ENCODE measurements at places on chromosomes 13 and 19.

DNA sequence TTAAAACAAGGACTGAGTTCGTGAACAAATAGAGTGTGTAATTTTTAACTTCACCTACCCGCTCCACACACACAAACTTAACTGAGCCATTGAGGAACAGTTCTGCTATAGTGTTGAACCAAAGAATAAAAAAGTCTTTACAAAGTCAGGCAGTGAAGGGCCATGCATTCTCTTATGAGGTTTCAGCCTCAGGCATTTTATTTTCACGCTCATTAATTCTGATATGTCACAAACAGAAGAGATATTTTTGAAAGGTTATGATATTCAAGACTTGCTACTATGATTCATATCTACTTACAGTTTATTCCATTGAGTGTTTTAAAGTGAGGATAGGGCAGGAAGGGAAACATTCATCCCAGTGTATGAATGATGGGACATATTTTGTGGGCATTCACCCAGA, 282.2 kb downstream of the SLITRK5 start:
- DNase-seq: no peak

DNA sequence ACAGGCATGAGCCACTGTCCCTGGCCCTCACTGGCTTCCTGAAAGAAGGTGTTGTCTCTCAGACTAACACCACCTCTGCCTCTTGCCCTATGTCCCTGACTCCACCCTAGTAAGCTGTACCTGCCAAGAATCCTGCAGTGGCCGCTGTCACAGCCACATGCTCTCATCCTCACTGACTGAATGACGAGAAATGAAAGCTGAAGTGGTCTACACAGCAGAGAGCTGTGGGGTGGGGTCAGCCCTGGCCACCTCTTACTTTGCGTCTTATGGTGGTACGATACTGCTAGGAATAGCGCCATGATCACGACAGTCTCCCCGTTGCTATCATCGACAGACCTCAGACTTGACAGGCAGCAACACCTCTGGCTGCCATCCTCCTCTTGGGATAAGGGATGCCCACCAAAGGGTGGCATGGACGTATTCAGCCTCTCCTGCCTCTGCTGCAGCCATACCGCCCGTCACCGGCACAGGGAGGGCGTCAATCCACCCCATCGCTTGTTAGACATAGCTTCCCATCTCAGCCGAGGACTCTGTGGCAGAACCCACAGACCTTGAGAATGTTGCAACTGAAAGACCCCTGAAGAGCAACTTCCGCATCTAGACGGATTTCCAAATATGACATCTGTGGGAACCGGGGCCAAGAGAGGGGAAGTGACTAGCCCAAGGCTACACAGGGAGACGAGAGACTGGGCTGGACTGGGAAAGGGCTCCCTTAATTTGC, 809 bp downstream of the MYO1F start:
- DNase-seq: no peak

GRCh38 chr19:485583-486236, 10.6 kb upstream of the MADCAM1 start:
- DNase-seq: no peak

DNA sequence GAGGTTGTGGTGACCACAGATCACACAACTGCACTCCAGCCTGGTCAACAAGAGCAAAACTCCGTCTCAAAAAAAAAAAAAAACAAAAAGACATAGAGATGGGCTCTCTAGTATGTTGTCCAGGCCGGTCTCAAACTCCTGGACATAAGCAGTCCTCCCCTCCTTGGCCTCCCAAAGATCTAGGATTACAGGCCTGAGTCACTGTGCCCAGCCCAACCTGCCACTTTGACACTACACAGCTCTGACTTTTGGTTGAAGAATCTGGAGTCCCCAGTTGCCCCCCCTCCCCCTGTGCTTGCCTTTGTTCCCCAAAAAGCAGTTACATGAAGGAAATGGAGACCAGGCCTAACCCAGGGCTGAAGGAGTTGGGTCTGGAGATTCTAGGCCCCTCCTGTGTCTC, 12.9 kb downstream of the CARM1 start:
- DNase-seq: no peak

GRCh38 chr13:52600666-52601065, 41.6 kb upstream of the HNRNPA1L2 start:
- no peak for DNase-seq

- DNase-seq: no peak
Measured at GRCh38 chr19:9178901-9179300, at the start of gene OR7D2. Gene OR7D2, plus strand, starts transcription at chr19:9178979. Its CDS starts 6,803 bp downstream, at chr19:9185782.

DNA sequence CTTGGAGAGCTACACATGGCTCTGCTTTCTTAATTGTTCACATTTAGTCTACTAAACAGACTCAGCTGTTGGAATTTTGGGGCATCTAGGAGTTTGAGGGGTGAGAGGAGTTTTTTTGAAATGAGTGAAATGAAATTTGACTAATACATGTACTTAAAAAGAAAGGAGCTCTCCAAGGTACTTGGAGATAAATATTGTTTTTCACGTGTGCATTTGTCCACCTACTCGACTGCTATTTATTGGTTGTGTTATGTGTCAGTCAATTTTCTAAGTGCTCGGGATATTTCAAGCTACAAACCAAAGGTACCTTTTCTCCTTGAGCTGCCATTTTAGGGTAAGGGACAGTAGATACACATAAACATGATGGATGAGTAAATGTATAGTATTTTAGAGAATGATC, 697.0 kb downstream of the LIG4 start:
- no peak for DNase-seq

DNA sequence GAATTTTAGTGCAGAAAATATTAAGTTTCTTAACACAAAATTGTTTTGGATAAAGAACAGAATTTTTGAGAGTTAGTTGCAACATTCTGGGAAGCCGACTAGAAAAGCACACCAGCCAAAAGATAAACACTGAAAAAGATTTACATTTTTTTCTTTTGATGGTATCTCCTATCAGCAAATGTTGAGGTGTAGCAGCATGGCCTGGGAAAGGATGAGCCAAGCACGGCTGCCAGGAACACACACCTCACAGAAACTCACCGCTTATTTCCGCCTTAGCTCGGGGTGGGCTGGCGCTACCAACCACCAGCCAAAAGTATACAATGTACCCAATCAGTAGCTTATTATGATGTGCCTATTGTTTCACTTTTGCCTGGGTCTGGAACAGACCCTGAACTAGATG, 134.7 kb downstream of the MIPEP start:
- DNase-seq: no peak

GRCh38 chr19:38268539-38268938, 4.2 kb downstream of the SPINT2 start:
- no peak for DNase-seq

- DNase-seq: peak; percentile 83
Measured at GRCh38 chr19:37172368-37173366, at the start of gene ZNF585A. Gene ZNF585A, minus strand, starts transcription at chr19:37172695. Its CDS starts 2,785 bp downstream, at chr19:37169910.

- no peak for DNase-seq
Measured at GRCh38 chr13:51222686-51223559, 725 bp downstream of the FAM124A start.

- no peak for DNase-seq
Measured at GRCh38 chr13:77800219-77800618, 102.7 kb downstream of the SLAIN1 start.

DNA sequence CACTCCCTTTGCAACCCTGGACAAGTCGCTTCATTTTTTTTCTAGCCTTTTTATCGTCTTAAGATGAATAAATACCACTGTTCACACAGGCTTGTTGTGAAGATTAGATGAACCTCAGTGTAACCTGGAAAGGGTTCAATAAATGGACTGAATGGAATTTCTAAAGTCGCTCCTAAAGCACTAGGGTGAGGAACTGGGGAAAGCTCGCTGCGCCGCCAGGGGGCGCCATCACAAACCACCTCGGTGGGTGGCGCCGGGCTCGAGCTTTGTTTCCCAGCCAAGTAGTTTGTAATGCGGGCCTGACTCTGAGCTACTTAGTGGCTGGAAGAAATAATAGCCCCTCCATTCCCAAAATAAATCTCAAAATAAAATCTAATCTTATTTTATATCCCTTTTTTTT, 2.2 kb upstream of the CEACAM6 start:
- DNase-seq: peak; percentile 27

DNA sequence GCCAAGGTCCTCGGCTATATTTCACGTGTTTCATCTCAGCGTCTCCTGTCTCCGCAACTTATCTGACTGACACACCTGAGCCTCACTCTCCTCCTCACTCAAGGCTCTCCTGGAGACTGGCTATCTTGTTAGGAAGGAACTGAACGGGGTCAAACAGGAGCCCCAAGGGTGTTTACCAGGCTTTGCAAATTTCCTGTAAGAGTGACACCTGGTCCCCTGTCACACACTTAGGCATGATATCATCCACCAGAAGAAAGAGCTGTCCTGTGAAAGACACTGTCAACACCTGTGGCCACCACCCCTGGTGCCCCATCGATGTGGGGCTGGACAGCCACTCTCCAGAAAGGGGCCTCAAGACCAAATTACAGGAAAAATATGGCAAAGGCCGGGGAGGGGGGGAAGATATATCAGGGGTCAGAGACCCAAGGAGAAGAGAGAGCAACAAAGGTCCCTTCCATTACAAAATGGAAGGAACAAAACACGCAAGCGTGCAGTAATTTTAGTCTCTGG, 2.9 kb downstream of the CD70 start:
- no peak for DNase-seq

DNA sequence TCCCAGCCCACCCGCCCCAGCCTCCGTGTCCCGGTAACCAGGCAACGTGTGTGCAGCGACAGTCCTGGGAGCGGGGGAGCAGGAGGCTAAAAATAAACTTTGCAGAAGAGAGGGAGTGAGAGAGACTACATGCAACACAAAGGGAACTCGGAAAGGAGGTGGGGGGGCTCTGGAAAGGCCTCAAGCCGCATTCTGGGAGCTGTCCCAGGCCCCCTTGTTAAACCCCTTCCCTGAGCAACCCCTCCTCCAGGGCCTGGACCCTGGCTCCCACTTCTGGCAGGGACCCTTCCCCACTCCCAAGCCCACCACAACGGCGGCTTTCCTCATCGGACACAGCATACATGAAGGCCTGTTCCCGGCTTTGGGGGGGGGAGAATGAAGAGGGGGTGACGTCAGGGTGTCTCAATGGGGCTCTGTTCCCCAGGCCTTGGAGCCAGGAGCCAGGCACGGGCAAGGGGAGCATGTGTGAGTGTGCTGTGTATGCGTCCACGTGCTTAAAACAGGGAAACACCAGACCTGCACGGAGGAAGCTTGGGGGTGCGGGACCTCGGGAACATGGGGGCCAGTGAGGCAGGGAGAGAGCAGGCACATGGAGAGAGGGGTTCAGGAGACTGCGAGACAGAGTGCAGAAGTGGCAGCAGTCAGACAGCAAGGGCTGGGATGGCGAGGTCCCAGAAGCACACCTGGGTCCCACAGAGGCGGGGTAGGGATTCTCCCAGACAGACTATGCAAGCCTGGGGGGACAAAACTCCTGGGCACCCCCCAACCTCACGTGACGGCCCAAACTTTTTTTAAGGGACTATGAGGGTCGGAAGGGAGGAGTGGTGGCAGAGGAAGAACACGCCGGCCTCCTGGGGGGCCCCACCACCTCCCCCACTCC, 2.3 kb downstream of the ERF start:
- DNase-seq: no peak

DNA sequence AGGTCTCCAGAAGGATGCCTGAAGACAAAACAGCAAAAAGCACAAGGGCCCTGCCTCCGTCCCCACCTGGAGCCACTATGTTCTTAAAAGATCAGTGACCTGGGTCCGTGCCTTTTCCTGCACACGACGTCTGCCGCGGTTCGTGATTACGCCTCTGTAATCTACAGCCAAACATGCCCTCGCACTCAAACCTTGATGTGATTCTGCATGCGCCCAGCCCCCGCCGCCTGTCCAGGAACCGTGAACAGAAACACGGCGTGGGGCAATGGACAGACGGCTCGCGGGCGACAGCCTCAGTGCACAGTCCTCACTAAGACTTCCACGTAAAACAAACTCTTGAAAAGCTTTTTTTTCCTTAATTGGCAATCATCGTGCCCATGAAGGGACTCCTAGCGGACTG, 15.5 kb downstream of the C13orf46 start:
- no peak for DNase-seq

- DNase-seq: no peak
Measured at GRCh38 chr13:78228940-78229339, 310.3 kb upstream of the EDNRB start.

GRCh38 chr19:3508771-3509535, 2.8 kb downstream of the FZR1 start:
- no peak for DNase-seq

DNA sequence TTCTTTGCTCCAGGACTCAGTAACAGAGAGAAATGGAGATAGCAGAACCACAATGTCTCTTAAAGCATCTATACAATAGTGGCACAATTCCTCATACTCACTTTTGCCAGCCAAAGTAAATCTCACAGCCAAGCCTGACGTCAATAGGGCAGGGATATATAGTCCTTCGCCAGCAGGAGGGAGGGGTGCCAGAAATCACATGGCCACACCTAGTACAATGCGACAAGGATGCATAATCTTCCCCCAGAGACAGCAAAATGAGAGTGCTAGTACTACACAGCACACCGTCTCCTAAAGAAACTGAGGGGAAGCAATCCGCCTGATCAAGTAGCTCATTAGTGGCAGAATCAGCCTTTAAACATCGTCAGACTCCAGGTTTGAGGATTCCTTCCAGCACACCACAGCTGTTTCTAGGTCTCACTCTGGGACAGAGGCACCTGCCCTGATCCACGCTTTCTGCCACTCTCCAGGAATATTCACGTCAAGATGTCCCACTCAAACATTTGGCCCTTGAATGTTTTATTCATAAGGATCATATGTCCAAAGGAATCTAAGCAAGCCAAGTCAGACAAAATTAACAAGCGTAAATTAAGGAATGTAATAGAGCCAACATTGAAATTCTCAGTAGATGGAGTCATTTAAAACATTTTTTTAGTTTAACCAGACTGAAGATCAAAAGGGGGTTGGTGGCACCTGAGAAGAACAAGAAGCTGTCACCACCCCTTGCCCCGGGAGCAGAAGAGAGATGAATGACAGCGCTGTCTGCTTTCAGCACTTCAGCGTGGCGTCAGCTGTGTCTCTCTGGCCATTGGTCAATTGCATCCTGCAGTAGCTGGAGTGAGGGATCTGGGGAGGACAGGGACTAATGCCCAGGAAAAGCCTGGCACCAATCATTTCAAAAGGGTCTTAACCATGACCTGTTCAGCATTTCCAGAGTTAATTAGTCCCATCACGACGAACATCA, 63.5 kb upstream of the SERP2 start:
- DNase-seq: no peak

- DNase-seq: no peak
Measured at GRCh38 chr19:30566681-30567420, 194.7 kb downstream of the ZNF536 start.

- no peak for DNase-seq
Measured at GRCh38 chr19:12913851-12914690, 5.0 kb downstream of the SYCE2 start.

DNA sequence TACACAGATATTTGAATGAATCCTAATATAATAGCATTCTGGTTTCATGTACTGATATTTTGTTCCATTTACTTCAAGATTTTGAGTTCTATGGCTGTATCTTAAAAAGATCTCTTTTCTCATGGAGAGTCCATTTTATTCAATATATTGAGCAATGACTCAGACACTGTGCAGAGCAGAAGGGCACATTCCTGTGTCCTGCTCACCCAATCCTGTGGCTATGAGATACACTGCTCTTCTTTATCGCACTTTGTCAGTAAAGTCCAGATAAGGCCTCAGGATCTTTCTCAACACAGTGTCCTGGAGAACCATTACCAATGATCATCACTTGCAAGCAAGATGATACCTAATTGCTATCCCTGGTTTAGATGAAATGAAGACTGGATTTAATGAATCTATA, 155.0 kb downstream of the CYSLTR2 start:
- DNase-seq: no peak

- no peak for DNase-seq
Measured at GRCh38 chr19:11421371-11422098, 2.4 kb upstream of the RGL3 start.

- DNase-seq: no peak
Measured at GRCh38 chr13:109859898-109860297, 73.5 kb upstream of the IRS2 start.

GRCh38 chr13:99191900-99192399, 8.7 kb upstream of the UBAC2 start:
- no peak for DNase-seq

All from T-helper 22 cell (primary cell).